ENCODE measurements at places on chromosomes 4 and X.
A peak's percentile ranks its signal among the peaks of the same experiment; 100 is the strongest.

- DNase-seq: no peak
Observed at GRCh38 chr4:185127021-185127925, 15.8 kb upstream of the SLC25A4 start.

- no peak for DNase-seq
Observed at GRCh38 chr4:4820261-4820660, 39.2 kb upstream of the MSX1 start.

- no peak for DNase-seq
Observed at GRCh38 chr4:113350576-113350975, 301.1 kb downstream of the ANK2 start.

DNA sequence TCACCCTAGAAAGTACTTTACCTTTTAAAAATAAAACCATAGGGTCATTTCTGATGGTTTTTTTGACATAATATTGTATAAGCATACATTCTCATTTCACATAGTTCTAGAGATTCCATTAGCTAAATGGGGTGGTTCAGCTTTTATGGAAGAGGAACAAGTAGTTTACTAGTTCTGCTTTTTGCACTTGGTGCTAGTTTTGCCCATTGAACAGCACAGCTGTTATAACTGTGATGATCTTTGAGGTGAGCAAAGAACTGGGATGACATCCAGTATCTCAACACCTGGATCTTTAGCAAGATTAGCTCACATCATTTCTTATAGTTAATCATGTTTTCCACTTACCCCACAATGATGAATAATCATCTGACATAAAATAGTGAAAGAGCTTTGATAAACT, 40.9 kb downstream of the MOB1B start:
- peak; percentile 59 for DNase-seq

- DNase-seq: peak; percentile 3
Observed at GRCh38 chr4:52552778-52553177, 106.3 kb downstream of the USP46 start.

GRCh38 chr4:9904976-9905587, 116.2 kb downstream of the SLC2A9 start:
- no peak for DNase-seq

Measured in OCI-M1 (cell line).